Neuronal stem cell (in vitro differentiated cells): ENCODE measurements at places on chromosomes 5 and 9.
A peak's percentile ranks its signal among the peaks of the same experiment; 100 is the strongest.

DNA sequence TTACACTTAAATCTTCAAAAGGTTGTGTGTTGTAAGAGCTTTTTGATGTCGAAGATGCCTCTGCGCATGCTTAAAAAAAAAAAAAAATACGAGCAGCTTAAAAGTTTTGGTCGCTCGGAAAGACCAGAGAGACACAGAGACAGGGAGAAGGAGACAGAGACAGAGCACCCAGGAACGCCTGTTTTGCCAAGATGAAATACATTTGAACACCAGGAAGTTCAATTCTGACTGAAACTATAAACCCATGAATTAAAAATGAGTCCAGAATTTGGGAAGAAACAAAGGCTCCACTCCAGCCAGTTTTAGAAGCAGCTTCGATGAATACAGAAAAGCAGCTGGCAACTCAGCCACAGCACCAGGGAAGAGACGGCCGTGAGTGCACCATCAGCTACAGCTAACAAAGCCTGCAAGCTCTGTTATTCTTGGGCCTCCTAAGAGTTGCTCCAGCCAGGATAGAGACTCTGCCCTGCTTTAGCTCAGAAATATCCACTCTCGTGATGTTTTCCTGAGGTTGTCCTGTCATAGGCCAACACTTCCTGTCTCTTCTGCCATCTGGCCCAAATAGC, 2.5 kb upstream of the ZNF474 start:
- H3K4me3 ChIP-seq: no peak overlapping the region
- H3K4me1 ChIP-seq: peaks cover 16% of the 10 kb centered on the region
- H3K27me3 ChIP-seq: no peaks in the 10 kb centered on the region
- H3K36me3 ChIP-seq: no peaks in the 10 kb centered on the region
- DNase-seq: no peak
- H3K27ac ChIP-seq: no peak overlapping the region

- no peak for DNase-seq
- peaks cover 37% of the 10 kb centered on the region for H3K27me3 ChIP-seq
- no peak overlapping the region for H3K27ac ChIP-seq
Observed at GRCh38 chr9:131836607-131837315, 96.9 kb upstream of the RAPGEF1 start.

DNA sequence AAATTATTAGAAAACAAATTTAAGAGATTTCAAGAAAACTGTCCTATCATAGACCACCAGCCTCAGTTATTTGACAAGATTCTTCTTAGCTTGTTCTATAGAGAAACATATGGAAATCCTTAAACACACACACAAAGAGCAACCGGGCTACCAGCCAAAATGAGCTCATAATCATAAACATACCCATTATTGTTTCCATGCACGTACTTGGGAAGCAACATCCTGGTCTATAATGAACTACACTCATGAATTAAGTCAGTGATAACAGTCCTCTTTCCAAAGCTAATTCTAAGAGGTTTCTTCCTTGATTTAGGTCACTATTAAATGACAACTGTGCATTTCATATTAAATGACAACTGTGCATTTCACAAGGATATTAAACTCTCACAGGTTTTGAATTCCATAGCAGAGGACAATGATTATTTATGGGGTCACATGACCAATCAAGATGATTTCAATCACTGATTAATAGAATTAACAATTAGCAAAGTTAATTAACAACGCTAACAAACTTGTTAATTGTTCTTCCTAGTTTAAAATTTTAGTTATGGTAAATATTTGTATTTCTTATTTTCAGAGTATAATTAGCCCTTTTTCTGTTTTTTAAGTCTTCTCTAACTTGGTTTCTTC, 77.0 kb downstream of the OXCT1 start:
- DNase-seq: no peak
- H3K27ac ChIP-seq: no peak overlapping the region
- no peaks in the 10 kb centered on the region for H3K36me3 ChIP-seq
- no peaks in the 10 kb centered on the region for H3K27me3 ChIP-seq
- H3K4me3 ChIP-seq: no peak overlapping the region

DNA sequence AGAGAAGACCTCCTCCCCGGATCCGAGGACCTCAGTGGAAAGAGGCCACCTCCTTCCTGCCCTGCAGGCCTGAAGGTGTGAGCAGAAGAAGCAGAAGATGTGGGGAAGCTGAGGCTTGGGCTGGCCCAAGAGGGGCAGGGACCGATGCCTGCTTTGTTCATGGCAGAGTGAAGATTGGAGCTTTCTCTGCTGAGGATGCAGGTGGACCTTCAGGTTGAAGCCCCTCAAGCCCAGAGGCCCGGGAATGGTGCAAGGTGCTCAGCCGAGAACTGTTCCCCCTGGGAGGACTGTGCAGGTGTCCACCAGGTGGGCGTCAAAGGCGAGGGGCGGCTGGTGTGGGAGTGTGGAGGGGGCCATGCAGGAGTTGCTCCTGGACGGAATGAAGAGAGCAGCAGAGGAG, 277.9 kb upstream of the IRX2 start:
- H3K36me3 ChIP-seq: no peaks in the 10 kb centered on the region
- no peak overlapping the region for H3K27ac ChIP-seq
- no peak for DNase-seq
- H3K27me3 ChIP-seq: peaks cover 2% of the 10 kb centered on the region
- H3K4me1 ChIP-seq: no peaks in the 10 kb centered on the region
- H3K4me3 ChIP-seq: no peak overlapping the region

- H3K4me1 ChIP-seq: no peaks in the 10 kb centered on the region
- no peak for DNase-seq
- no peak overlapping the region for H3K27ac ChIP-seq
- no peak overlapping the region for H3K4me3 ChIP-seq
Observed at GRCh38 chr5:81825237-81825636, 74.3 kb upstream of the SSBP2 start.

GRCh38 chr5:171646102-171647042, 139.2 kb upstream of the SMIM23 start:
- H3K27me3 ChIP-seq: no peaks in the 10 kb centered on the region
- H3K27ac ChIP-seq: no peak overlapping the region
- peaks cover 10% of the 10 kb centered on the region for H3K4me1 ChIP-seq
- H3K4me3 ChIP-seq: no peak overlapping the region
- H3K36me3 ChIP-seq: no peaks in the 10 kb centered on the region
- no peak for DNase-seq

DNA sequence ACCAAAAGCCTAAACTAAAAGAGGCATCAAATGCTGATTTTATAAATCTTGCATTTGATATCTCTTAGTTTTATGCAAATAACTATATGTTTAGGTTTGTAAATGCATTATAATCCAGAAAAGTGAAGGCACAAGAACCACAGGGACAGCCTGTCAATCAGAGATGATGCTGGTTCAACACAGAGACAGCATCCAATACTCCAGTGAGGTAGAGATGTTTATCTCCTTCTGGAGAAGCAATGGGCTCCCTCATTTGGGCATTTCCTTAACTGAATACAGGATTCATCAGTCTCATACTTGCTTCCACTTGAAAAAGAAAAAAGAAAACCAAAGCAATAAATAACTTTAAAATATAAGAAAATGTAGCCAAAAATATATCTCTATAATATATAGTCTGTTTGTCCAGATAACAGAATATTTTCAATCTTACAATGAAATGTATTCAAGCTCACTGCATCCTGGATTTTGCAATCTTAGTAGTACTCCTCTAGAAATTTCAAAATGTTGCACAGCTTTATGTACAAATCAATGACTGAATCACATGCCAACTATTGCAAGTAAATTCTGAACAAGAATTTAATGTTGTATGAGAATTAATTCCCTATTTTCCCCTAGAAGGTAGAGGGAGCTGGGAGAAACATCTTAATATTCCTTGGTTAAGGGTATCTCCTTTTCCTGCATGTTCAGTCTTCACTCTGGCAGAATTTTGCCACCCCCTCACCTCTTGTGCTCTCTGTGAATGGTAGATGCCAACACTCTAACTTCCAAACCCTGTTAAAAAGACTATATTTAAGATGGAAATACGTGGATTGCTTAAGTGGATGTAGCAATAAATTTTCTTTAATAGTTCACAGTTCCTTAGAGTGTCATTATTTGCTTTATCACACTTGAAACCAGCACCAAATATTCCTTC, 191.1 kb upstream of the GAS1 start:
- DNase-seq: no peak
- H3K4me1 ChIP-seq: peaks cover 4% of the 10 kb centered on the region
- H3K36me3 ChIP-seq: no peaks in the 10 kb centered on the region
- H3K27me3 ChIP-seq: no peaks in the 10 kb centered on the region
- H3K4me3 ChIP-seq: no peak overlapping the region

DNA sequence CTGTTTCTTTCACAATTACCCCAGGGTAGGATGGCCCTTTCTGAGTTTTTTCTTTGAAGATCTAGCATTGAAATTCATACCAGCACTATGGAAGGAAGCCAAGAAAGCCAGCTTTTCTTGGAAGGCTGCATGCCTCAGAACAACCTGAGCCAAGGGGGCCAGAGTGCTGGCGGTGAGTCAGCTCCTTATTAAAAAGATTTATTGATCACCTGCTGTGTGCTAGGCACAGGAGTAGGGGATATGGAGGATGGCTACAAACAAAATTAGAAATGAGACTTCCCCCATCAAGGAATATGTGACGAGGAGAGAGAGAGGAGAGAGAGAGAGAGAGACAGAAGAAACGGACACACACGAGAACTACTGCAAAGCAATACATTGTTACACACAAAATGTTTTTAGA, 184.6 kb upstream of the PUM3 start:
- no peak overlapping the region for H3K4me3 ChIP-seq
- H3K36me3 ChIP-seq: no peaks in the 10 kb centered on the region
- no peaks in the 10 kb centered on the region for H3K4me1 ChIP-seq

GRCh38 chr5:125450771-125451170, 704.3 kb upstream of the ZNF608 start:
- no peaks in the 10 kb centered on the region for H3K4me1 ChIP-seq
- no peak overlapping the region for H3K4me3 ChIP-seq
- H3K27me3 ChIP-seq: no peaks in the 10 kb centered on the region
- no peak for DNase-seq
- H3K36me3 ChIP-seq: peaks cover under 1% of the 10 kb centered on the region

DNA sequence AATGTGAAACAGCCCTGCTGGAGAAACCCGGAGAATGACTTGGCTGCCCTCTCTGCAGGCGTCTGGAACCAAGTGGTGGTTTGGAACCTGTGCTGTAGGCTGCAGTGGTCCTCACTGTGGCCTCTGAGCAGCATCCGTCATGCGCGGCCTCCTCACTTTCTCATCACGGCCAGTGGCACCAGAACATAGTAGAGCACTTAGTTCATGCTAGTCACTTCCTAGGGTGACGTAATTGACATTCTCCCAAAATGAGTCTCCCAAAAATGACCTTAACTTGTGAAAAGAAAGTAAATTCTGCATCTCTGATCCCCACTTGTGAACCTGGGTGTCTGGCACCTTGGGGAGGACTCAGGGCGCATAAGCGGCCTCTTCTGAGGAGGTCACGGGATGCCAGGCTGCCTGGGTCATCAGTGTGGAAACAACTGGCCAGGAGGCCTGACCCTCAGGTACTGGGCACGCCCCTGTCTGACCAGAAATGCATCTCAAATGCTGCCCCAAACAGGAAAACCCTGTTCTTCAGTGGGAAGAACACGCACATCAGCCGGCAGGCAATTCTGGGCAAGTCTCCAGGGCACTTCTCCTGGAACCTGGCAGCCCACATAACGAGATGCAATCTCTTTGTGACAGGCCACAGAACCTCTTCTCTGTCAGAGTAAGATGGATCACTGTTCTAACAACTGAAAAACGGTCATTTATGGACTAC, 36.6 kb upstream of the SPTLC1 start:
- DNase-seq: no peak
- H3K36me3 ChIP-seq: no peaks in the 10 kb centered on the region
- H3K27me3 ChIP-seq: no peaks in the 10 kb centered on the region
- no peak overlapping the region for H3K27ac ChIP-seq
- peaks cover 9% of the 10 kb centered on the region for H3K4me1 ChIP-seq
- no peak overlapping the region for H3K4me3 ChIP-seq

GRCh38 chr5:5419291-5420210, 2.9 kb upstream of the ICE1 start:
- no peak overlapping the region for H3K27ac ChIP-seq
- no peak overlapping the region for H3K4me3 ChIP-seq
- peak; percentile 27 for DNase-seq
- peaks cover under 1% of the 10 kb centered on the region for H3K36me3 ChIP-seq

GRCh38 chr5:129400395-129400983, 59.6 kb upstream of the ADAMTS19 start:
- H3K4me3 ChIP-seq: no peak overlapping the region
- H3K27me3 ChIP-seq: no peaks in the 10 kb centered on the region
- H3K27ac ChIP-seq: no peak overlapping the region

- no peaks in the 10 kb centered on the region for H3K36me3 ChIP-seq
- H3K4me3 ChIP-seq: no peak overlapping the region
- no peak overlapping the region for H3K27ac ChIP-seq
Observed at GRCh38 chr5:23289162-23289561, 218.2 kb upstream of the PRDM9 start.
